ENCODE measurements at places on chromosomes 2 and 18. TPM values are rescaled to one million over a fixed set of nuclear protein-coding genes. Genes with fewer than 3 reads are reported as not detected.

The PDE1A gene
- 2.8 TPM for total RNA-seq

The REG3A gene
- 1,340 TPM for total RNA-seq

The CRYGD gene
- total RNA-seq, result not detected

The ROCK2 gene
- total RNA-seq, result 75.9 TPM

The CCDC150 gene
- total RNA-seq, result 11.7 TPM

The TEKT4 gene
- not detected for total RNA-seq

GRCh38 chr2:28342081-28342967 is 50.3 kb upstream of the FOSL2 start:
- no peak for DNase-seq

DNA sequence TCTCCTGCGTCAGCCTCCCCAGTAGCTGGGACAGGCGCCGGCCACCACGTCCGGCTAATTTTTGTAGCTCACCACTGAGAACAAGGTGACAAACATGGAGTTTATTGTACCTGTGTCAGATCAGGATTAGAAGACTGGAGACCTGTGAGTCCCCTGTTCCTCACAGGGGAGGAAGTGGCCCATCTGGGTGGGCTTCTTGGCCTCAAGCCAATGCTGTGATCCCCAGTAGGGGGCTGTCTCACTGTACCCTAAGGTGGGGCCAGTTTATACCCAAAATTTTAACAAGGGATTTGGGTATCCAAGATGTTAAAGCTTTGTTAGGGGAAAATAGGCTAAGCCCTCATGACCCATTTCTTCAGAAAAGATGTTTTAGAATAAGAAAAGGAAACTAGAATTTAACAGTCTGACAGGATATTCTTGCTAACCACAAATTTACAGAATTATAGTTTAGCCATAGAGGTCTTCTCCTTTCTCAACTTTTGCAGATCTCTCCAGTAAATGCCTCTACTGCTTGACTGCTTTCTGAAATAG is 16.3 kb downstream of the PCBP1 start:
- no peak for DNase-seq

GRCh38 chr2:221836095-221836494 is 264.0 kb upstream of the EPHA4 start:
- no peak for DNase-seq

DNA sequence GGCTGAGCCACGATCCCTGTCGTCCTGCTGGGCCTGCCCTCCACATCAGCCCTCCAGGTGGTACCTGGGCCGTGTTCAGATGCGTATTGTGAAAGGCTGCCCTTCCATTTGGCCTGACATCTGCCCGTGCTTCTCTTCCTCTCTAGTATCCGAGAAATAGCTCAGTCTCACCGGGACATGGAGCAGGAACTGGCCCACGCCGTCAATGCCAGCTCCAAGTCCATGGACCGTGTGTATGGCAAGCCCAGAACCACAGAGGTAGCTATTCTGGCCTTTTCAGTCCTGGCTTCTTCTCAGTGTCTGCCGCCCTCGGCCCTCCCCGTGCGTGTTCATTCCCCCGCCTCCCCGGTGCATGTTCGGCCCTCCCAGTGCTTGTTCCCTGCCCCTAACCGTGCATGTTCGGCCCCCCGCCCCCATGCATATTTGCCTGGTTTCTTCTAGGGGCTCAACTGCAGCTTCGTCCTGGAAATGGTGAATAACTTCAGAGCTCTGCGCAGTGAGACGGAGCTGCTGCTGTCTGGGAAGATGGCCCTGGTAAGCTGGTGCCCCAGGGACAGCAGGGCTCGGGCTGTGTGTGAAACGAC is 104.3 kb downstream of the USP40 start:
- peak; percentile 38 for DNase-seq

DNA sequence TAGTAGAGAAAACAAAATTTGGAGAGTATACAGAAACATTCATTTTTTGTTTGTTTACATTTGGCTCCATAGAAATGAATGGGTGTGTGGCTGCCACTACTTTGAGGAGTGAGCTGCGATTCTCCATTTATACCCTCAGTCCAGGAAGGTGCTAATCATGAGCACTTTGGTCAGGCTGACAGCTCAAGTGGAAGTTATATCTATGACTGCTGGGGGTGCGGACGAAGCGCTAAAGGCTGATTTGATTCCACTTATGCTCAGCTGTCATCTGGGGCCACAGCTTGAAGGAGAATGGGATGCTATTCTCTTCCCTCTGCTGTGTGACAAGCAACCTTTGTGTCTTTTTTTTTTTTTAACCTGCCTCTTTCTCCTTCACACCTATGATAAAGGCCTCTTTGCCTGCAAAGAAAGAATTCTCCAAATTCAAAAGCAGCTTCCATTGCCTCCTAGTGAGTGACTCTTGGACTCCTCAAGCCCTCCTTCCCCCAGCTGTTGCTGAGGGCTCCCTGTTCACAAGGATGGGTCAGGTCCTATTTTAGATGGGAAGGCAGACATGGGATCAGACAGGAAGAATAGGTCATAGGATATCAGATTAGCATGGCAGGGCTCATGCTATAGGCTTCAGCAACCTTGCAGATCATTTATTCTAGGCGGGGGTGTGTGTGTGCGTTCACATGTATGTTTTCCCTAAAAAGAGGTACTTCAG is 201.6 kb downstream of the SETBP1 start:
- DNase-seq, result no peak

DNA sequence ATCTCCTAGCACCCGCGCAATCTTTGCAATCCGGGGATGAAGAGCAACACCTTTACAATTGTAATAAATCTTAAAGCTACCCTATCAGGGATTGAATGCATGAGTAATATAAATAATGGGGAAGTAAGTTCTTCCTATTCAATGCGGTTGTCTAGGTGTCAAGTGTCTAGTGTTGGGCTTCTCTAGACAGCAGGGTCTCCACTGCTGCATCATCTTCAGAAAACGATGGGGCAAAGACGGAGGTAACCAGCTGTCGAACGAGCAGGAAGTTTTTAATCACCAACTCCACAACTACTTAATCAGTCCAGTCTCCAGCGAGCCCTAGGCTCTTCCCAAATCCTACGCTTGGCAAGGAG is 573 bp downstream of the STAM2 start:
- DNase-seq, result no peak

DNA sequence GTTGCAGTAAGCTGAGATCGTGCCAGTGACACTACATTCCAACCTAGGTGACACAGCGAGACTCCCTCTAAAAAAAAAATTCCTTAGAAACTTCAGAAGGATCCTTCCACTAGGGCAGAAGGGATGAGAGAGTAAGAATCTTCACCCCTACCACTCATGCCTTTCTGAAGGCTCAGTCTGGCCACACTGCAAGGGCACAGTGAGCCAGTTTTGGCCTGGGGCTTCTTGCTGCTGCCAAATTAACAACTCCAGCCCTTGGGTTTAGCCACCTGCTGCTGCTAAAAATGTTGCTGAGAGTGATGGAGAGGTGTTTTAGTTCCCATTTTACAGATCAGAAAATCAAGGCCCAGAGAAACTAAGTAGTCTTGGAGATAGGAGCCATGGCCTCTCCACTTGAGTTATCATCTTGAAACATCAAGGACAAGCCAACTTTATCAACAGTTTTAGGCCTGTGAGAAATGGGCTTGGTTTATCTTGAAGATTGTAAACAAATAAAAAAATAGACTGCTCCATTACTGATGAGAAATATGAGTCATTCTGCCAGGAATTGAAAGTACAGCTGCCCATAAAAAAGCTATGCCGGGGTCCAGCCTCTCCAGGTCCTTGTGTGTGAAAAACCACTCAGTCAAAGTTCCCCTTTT is 31.9 kb upstream of the CASP8 start:
- no peak for DNase-seq

DNA sequence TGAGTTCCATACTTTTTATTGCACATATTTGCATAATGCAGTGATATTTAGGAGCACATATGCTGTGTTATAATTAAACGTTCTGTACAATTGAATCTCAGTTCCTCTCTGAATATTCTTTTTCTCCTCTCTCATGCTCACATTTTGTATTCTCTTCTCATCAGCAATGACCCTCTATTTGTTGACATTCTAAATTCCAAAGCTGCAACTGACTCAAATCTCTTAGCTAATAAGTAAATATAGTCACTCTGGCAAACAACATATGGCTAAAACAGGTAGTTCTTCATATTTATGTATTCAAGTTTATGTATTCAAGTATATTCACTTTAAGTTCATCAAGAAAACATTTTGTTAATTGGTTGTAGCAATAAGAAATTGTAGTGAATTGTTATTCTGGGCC is 907.4 kb upstream of the VRK2 start:
- no peak for DNase-seq

- no peak for DNase-seq
Measured at GRCh38 chr2:38509314-38509946, 93.3 kb downstream of the HNRNPLL start.

DNA sequence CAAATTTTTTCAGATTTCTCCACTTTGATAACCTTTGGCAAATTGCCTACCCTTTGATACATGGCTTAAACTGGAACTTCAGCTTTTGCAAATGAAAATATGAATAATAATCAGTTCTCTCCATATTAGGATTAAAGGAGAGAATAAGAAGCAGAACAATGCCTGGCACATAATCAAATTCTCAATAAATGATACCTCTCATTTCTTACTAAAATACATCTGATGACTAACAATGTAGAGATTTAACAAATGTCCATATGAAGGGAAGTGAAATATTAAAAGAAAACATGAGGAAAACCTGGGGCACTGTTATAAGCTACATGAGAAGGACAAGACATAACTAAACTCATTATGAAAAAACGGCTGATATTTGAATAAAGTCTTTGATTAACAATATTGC is 1103.6 kb downstream of the LRP1B start:
- DNase-seq, result no peak

GRCh38 chr2:203918839-203919238 is 17.7 kb upstream of the ICOS start:
- DNase-seq, result no peak

- no peak for DNase-seq
Measured at GRCh38 chr2:218855305-218856166, 4.1 kb upstream of the WNT6 start.

DNA sequence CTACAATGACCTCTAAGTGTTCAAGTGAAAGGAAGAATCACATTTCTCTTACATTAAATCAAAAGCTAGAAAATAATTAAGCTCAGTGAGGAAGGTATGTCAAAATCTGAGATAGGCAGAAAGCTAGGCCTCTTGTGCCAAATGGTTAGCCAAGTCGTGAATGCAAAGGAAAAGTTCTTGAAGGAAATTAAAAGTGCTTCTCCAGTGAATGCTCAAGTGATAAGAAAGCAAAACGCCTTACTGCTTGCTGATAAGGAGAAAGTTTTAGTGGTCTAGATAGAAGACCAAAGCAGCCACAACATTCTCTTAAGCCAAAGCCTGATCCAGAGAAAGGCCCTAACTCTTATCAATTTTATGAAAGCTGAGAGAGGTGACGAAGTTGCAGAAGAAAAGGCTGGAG is 932.3 kb upstream of the ACVR2A start:
- no peak for DNase-seq

DNA sequence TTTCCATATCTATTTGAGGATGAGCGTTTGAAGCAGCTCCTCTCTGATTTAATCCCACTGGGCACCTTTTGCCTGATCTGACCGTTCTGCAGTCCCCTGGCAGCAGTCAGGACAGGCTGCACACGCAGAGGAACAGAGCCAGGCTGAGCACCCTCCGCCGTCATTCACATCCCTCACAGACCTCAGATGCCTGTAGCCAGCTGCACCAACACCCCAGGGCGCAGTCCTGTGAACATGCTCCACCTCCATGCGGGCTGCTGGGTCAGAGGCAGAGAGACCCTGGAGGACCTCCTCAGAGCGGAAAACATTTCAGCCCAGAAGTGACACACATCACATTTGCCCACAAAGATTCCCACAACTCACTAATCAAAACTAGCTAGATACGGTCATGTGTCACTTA is 146.1 kb downstream of the SEPTIN10 start:
- peak; percentile 16 for DNase-seq

DNA sequence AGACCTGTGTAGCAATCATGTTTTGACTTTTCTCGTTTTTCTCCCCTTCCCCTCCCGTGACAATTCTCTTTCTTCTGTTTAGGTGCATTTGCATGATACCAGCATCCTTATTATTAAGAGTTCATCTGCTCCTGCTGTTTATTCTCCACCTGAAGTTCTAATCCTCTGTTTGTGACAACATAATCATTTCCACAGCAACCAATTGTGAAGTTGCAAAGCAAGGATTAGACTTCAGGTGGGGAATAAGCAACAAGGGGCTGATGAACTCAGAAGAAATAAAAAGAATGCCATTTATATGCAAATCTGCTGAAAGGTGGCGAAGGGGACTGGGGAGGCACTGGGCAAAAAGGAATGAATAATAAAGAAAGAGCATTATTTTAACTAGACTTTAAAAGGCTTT is 124.8 kb upstream of the LINC00305 start:
- DNase-seq, result no peak

GRCh38 chr2:12262681-12263436 is 453.9 kb upstream of the TRIB2 start:
- no peak for DNase-seq

GRCh38 chr2:207784898-207785297 is 15.2 kb upstream of the FZD5 start:
- DNase-seq, result no peak

DNA sequence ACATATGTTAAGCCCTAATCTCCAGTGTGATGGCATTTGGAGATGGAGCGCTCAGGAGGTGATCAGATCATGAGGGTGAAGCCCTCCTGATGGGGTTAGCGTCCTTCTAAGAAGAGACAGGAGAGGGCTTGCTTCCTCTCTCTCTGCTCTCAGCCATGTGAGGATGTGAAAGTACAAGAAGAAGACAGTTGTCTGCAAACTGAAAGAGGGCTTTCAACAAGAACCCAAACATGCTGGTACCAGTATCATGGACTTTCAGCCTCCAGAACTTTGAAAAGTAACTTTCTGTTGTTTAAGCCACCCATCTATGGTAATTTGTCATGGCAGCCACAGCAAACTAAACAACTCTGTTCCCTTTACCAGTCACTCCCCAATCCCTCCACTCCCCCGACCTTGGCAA is 47.4 kb downstream of the CACNB4 start:
- no peak for DNase-seq
